Left ventricle myocardium superior (tissue), 1 donor: ENCODE measurements at places on chromosomes 7 and 10. TPM values are rescaled to one million over a fixed set of nuclear protein-coding genes. Genes with fewer than 3 reads are reported as not detected.

Gene ZNRF2
- 8.6 TPM for total RNA-seq

Gene ANKRD1
- total RNA-seq = 1,326 TPM

Gene CCDC172
- total RNA-seq = not detected

Gene SUN3
- not detected for total RNA-seq

Gene CPVL
- total RNA-seq = 72.6 TPM

Gene PRTFDC1
- total RNA-seq = 9.1 TPM

Gene GTF2IRD1
- 19.5 TPM for total RNA-seq

Gene MMRN2
- total RNA-seq = 31.3 TPM

- no peak for DNase-seq
Measured at GRCh38 chr10:124568848-124569622, 107.4 kb downstream of the LHPP start.

- no peak for DNase-seq
Measured at GRCh38 chr7:73520673-73521635, 1.1 kb downstream of the BAZ1B start.

- DNase-seq = no peak
Measured at GRCh38 chr10:89548673-89549072, 13.3 kb upstream of the SLC16A12 start.

DNA sequence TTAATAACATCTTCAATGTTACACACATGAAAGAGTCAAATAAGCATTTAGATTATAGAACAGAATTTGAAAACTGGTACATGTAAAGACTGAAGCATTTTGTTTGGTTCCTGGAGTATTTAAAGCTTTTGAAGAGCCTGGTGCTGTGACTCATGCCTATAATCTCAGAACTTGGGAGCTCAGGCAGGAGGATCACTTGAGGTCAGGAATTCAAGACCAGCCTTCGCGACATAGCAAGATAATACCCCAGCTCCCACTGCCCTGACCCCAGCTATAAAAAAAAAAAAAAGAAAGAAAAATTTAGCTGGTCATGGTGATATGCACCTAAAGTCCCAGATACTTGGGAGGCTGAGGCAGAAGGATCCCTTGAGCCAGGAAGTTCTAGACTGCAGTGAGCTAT lies 87.8 kb downstream of the HDAC9 start:
- no peak for DNase-seq

GRCh38 chr10:43452356-43452914 lies 15.5 kb downstream of the ZNF487 start:
- no peak for DNase-seq

DNA sequence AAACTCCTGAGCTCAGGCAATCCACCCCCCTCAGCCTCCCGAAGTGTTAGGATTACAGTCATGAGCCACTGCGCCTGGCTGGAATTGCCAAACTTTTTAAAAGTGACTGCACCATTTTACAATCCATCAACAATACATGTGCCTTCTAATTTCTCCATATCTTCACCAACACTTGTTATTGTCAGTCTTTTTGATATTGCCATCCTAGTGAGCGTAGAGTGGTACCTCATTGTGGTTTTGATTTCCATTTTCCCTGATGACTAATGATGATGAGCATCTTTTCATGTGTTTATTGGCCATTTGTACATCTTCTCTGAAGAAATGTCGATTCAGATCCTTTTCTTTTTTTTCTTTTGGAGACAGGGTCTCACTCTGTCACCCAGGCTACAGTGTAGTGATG lies 21.7 kb upstream of the STRIP2 start:
- DNase-seq = no peak

- peak; percentile 56 for DNase-seq
Measured at GRCh38 chr7:45663167-45663921, 89.2 kb downstream of the ADCY1 start.

DNA sequence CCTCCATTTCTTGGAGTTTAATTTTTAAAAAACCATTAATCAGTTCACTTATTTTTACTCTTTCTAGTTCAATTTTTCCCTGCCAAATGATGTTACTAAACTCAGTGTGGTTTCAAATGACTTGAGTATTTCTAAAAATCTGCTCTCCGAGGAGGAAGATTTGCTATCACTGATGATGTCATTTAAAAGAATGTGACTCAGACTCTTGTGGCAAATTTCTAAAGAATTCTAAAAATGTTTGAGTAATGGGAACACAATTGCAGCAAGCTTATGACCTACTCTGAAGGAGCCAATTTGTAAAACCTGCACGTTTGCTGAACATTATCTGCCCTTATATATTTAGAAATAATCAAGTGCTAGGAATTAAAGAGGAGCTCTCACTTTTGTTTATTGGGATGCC lies 88.6 kb downstream of the SPAG6 start:
- DNase-seq = no peak

GRCh38 chr10:114806562-114807391 lies 14.8 kb upstream of the FHIP2A start:
- no peak for DNase-seq

GRCh38 chr7:110750931-110751605 lies 339.9 kb upstream of the LRRN3 start:
- no peak for DNase-seq

DNA sequence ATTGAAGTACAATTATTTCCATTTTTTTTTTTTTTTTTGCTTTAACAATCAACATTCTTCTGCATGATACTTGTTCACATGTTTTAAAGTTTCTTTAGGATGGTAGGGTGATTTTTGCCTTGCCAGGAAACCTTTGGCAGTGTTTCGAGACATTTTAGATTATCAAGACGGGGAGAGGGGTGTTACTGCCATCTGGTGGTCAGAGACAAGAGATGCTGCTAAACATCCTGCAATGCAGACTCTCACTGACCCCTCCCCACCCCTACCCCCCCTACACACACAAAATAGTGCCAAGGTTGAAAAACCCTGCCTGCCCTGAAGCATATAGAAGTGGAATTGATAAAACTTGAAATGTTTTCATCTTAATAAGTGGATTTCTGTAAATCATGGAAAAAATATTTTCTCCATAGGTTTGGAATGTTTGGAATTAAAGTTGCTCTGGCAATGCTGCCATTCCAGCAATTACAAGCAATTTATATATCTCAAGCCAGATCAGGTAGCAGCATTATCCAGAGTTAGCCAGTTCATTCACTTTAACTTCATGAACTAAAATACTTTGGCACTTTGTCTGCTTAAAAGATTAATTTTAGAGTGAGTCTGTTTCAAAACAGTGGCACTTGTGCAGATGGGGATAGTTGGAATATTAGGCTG lies 62.1 kb downstream of the SDHAF3 start:
- DNase-seq = no peak

- DNase-seq = no peak
Measured at GRCh38 chr7:104956753-104957450, 57.1 kb upstream of the KMT2E start.

DNA sequence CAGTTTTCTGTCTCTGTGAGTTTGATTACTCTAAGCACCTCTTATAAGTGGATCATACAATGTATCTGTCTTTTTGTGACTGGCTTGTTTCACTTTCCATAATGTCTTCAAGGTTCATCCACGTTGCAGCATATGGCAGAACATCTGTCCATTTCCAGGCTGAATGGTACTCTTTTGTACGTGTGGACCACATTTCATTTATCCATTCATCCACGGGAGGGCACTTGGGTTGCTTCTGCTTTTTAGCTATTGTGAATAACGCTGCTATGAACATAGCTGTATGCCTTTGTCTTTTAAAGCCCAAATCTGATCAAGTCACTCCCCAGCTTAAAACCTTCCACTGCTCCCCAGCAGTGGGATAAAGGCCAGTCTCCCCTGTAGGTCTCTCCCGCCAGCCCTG lies 31.5 kb downstream of the EGFR start:
- no peak for DNase-seq

GRCh38 chr7:77360104-77360503 lies 56.0 kb downstream of the GSAP start:
- DNase-seq = no peak

- DNase-seq = no peak
Measured at GRCh38 chr7:74568658-74569057, 88.9 kb upstream of the GTF2I start.

DNA sequence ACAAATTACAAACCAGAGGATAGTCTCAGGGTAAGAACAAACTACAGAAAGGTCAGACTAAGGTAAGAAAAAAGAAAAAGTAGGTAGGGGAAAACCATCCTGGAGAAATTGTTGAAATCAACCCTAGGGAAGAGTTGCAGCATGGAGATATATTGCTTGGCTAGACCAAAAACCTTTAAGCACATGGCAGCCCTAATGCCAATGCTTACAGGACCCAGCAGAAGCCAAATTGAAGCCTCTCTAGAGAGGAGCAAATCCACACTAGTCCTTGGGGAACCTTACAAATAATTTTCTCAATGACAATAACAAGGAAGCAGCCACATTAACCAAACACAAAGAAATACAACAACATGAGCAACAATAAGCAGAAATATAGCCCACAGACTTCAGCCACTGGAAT lies 81.9 kb downstream of the CNOT4 start:
- no peak for DNase-seq

DNA sequence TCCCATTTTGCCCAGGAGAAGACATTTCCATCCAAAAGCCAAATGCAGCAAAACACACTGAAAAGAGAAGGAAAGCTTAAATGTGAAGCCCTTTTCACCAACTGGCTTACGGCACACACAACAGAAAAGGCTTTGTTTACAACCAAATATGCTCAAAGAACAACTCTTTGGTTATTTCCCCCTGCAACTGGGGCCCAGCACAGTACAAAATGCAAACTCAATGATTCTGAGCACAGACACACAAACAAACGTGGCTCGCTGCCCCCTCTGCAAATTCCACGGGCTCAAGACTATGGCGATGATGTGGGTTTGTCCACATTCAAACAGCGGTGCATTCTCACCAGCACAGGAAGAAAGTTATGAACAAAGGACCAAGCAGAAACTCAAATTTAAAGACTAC lies 5.3 kb downstream of the CPXM2 start:
- DNase-seq = no peak

DNA sequence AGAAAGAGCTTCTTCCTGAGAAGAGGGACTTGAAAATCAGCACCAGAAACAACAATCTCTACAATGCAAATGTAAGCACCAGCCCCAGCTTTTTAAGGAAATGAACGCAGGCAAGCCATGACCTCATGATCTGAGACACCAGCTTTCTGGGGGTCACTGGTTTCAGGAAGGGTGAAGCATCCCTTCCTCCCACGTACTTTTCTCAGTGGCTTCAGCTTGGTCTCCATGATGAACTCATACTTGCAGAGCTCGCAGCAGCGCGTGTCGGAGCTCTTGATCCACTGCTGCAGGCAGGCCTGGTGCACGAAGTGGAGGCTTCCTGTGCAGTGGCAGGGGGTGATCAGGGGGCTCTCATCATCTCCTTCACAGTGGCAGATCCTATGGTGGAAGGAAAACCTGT lies 87.0 kb downstream of the ALOX5 start:
- no peak for DNase-seq

DNA sequence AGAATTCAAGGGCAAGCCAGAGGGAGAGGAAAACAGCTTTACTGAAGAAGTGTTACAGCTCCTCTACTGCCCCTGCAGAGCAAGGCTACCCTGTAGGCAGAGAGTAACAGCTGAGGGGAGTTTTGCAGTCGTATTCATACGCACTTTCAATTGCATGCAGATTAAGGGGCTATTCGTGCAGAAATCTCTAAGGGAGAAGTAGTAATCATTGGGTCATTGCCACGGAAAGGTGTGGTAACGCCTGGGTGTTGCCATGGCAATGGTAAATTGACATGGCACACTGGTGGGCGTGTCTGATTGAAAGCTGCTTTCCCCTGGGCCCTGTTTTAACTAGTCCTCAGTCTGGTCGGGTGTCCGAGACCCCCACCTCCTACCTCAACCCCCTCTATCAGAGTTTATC lies 227.2 kb downstream of the NSUN6 start:
- DNase-seq = no peak

GRCh38 chr7:26696978-26697377 lies 167.4 kb downstream of the SKAP2 start:
- no peak for DNase-seq

GRCh38 chr10:37436357-37436756 lies 311.0 kb downstream of the ANKRD30A start:
- DNase-seq = no peak

- no peak for DNase-seq
Measured at GRCh38 chr10:10959666-10960065, 58.0 kb upstream of the CELF2 start.

DNA sequence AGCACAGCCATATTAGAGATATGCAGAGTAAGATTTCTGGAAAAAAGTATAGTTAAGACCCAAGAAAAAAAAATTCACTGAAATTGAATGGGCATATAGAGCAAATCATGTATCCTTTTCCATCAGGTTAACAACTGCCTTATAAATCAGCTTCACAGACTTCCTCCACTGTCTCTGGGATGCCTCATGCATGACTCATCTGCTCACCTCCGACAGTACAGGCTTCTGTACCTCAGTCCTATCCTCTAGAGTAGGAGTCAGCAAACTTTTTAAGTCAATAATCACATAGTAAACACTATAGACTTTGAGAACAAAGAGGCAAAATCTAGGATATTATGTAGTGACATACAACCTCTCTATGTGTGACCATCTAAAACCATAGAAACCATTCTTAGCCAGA lies 211.6 kb upstream of the SP8 start:
- no peak for DNase-seq

DNA sequence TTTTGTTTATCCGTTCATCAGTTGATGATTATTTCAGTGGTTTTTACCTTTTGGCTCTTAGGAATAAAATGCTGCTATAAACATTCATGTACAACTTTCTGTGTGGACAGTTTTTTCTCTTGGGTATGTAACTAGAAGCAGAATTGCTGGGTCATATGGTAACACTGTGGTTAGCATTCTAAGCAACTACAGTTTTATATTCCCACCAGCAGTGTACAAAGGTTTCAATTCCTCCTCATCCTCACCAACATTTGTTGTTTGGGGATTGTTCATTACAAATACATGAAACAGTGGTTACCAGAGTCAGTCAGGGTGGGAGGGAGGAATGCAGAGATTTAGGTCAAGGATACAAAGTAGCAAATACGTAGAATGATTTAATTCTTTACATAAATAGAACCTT lies 97.0 kb downstream of the NPSR1 start:
- no peak for DNase-seq

- DNase-seq = no peak
Measured at GRCh38 chr7:147298611-147299043, 1182.0 kb downstream of the CNTNAP2 start.

GRCh38 chr7:28123752-28124151 lies 56.8 kb downstream of the JAZF1 start:
- no peak for DNase-seq

GRCh38 chr10:4607681-4608080 lies 218.3 kb upstream of the AKR1E2 start:
- DNase-seq = no peak

GRCh38 chr7:105388356-105389087 lies at the start of gene SRPK2:
Gene SRPK2, minus strand, starts transcription at chr7:105388921.
- DNase-seq = peak; percentile 91

- no peak for DNase-seq
Measured at GRCh38 chr7:90918303-90918702, 322.2 kb downstream of the CDK14 start.

GRCh38 chr10:6990891-6991290 lies 410.8 kb upstream of the PRKCQ start:
- no peak for DNase-seq
